ENCODE measurements at places on chromosomes 4 and X. TPM values are rescaled to one million over a fixed set of nuclear protein-coding genes. Genes with fewer than 3 reads are reported as not detected.

The NIPAL1 gene
- 9.4 TPM for total RNA-seq

The BRS3 gene
- not detected for total RNA-seq

The MAGEC3 gene
- not detected for total RNA-seq

The MTTP gene
- total RNA-seq = not detected

The MAGEA2 gene
- total RNA-seq = not detected

DNA sequence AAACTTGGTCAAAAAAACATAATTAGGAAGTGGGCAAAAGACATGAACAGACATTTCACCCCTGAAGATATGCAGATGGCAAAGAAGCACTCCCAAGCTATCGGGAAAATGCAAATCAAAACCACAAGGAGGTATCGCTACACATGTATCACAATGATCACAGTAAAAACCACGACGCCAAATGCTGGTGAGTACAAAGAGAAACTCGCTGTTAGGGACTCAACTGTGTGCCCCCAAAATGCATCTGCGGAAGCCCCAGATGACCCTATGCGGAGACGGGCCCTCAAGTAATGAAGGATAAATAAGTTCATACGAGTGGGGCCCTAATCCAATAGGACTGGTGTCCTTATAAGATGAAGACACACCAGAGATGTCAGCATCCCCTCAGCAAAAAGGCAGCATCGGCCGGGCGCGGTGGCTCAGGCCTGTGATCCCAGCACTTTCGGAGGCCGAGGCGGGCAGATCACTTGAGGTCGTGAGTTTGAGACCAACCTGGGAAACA lies 10.2 kb downstream of the GAK start:
- DNase-seq = no peak

GRCh38 chr4:37461801-37462200 lies 217.3 kb downstream of the NWD2 start:
- DNase-seq = no peak

DNA sequence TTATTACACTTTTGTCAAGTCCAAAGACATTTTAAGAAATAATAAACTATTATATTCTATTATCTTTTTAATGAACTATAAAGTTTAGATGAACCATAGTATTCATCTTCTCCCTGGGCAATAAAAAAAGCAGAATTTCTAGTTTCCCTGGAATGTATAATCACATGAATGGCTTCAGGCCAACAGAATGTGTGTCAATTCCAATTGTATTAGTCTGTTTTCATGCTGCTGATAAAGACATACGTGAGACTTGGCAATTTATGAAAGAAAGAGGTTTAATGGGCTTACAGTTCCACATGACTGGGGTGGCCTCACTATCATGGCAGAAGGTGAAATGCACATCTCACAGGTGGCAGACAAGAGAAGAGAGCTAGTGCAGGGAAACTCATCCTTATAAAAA lies 70.7 kb upstream of the ANXA10 start:
- DNase-seq = no peak

DNA sequence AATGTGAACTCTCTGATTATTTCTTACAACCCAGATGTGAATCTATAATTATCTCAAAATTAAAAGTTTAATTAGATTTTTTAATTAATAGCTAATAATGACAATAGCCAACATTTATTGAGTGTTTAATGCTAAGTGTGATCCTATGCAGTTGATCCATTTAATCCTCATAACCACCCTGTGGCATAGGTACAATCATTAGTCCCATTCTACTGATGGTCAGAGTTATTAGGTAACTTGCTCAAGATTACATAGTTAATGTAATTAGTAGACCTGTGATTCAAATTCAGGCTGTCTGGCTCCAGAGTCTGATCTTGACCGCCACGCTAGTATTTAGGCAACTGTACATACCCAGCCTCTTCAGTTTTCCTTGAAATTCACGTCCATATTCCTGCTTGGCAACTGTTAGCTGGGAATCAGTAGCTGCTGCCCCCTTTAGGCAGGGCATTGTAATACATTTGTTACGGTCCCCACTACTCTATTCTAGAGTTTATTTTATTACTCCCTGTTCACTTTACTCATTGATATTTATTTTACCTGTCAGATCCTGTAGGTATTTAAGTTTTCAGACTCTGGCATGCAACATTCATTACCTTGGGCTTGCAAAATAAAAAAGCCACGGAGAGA lies 20.6 kb upstream of the TEC start:
- no peak for DNase-seq

DNA sequence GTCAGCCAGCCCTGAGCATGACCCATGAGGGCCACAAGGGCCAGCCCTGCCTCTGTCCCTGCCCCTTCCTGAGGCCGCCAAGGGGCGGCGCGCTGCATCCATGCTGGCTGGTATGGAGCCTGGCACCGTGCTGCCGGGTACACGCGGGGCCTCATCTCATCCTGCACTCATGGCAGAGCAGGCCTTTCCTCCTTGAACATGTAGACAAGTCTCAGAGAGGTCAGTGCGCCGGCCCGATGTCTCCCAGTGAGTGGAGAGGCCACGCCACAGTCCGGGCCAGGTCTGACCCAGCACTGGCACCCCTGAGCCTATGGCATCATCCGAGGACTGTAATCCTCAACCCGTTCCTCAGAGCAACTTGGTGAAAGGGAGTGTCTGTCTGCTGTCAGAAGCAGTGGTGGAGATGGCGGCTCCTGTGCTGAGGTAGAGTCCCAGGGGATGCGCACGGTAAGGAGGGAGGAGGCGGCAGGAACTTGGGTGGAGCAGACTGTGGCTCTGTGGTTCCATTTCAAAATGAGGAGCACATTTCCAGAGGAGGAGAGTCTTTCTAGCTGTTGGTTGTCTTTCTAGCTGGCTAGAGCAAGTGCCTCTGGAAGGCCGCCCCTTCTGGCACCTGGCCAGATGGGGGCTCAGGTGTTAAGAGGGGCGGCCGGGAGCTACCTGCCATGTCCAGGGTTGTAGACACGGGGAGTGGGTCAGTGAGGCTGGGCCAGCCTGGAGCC lies 32.8 kb downstream of the TRMT44 start:
- DNase-seq = no peak

DNA sequence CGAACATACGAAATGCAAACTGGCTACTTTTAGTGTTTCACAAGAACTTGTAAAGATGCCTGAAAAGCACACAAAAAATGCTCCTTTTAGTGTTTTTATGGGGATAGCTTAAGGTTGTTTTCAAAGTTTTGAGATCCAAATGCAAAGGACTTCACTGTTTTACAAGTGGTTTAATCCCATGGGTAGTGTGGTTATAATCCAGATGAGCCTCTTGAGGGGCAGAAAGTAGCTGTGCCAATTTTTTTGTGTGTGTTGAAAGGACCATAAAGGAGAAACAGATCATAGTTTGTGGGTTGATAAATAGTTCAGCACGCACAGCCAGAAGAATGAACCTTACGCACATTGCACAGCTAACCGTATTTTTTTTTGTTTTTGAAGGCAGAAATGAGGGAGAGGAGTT lies 126.9 kb upstream of the GIMD1 start:
- DNase-seq = no peak

GRCh38 chrX:52341493-52341892 lies 27.3 kb upstream of the XAGE2 start:
- no peak for DNase-seq

- DNase-seq = no peak
Observed at GRCh38 chr4:89797117-89797516, 39.8 kb downstream of the SNCA start.

- DNase-seq = no peak
Observed at GRCh38 chr4:122814426-122814825, 12.2 kb upstream of the FGF2 start.

- DNase-seq = no peak
Observed at GRCh38 chr4:7719354-7720174, 220.1 kb downstream of the AFAP1 start.

- DNase-seq = no peak
Observed at GRCh38 chrX:71144651-71145050, at the start of gene NLGN3. Gene NLGN3, plus strand, starts transcription at chrX:71144841. Its CDS starts 2,909 bp downstream, at chrX:71147750.

DNA sequence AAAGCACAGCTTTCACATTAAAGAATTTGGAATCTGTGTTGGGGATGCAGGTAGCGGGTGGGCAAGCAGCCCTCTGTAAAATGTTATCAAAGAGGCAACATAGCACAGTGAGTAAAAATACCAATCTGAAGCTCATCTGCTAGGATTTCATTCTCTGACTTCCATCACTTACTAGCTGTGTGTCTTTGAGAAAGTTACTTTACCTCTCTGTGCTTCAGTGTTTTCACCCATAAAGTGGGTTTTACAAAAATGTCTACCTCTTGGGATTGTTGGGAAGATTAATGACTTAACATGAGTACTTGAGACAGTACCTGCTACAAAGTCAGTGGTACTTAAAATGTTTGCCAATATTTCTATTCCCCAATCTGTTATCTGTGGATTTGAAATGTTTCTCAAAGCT lies 7.9 kb upstream of the DCUN1D4 start:
- no peak for DNase-seq

- DNase-seq = no peak
Observed at GRCh38 chrX:13266641-13267345, 53.1 kb downstream of the ATXN3L start.

GRCh38 chr4:80231180-80231579 lies 33.9 kb downstream of the PRDM8 start:
- DNase-seq = no peak

Measured in breast epithelium (tissue), 4 donors.